C1 segment of cervical spinal cord (tissue), 14 donors: ENCODE measurements at places on chromosomes 2 and 18.

GRCh38 chr2:12119841-12120240, 373.4 kb downstream of the LPIN1 start:
- no peak for DNase-seq

- DNase-seq = no peak
Measured at GRCh38 chr2:156592809-156593593, 156.8 kb downstream of the GPD2 start.

GRCh38 chr2:23537991-23538390, 153.0 kb downstream of the KLHL29 start:
- DNase-seq = no peak

DNA sequence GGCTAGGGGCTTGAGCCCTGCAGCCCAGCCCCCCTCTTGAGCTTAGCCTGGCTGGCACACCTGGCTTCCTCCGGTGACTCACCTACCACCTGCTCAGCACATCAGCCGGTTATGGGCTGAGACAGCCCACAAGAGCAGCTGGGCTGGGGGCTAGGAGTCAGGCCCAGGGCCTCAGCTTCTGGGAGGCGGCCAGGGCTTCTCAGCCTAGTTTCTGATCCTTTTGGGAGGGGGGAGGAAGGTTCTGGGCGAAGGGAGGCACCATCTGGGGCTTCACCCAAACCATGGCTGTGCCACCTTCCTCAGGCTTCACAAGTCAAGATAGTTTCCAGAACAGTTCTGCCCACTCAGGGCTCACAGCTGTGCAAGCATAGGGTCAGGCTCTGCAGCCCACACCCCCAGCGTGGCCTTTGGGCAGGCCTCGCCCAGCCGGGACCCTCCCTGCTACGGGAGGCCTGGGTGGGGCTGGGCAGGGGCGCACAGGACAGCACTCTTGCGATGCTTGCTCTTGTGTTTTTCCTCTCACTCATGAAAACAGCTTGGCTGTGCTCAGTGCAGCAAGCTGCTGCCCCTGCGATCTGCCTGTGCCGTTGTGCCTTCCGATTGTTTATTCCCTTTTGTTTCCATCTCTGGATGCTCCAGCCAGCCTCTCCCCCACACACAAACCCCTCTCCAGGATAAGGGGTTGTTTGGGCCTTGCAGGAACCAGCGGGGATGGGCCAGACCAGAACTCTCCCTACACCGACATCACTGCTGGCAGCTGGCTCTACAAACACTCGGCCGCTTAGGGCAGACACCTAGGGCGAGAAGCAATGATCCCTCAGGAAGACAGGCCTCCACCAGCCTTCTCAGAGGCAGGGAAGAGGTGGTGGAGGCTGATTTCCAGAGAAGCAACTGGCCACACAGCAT, 26.1 kb upstream of the SEMA4C start:
- peak; percentile 83 for DNase-seq

DNA sequence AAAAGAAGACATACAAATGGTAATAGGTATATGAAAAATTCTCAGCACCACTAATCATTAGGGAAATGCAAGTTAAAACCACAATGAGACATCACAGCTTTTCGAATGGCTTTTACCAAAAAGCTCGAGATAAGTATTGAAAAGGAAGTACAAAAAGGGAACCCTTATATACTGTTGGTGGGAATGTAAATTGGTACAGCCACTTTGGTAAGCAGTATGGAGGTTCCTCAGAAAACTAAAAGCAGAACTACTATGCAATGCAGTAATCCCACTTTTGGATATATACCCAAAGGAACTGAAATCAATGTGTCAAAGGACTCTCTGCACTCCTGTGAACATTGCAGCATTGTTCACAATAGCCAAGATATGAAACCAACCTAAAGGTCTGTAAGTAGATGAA, 107.5 kb upstream of the SPATS2L start:
- no peak for DNase-seq

DNA sequence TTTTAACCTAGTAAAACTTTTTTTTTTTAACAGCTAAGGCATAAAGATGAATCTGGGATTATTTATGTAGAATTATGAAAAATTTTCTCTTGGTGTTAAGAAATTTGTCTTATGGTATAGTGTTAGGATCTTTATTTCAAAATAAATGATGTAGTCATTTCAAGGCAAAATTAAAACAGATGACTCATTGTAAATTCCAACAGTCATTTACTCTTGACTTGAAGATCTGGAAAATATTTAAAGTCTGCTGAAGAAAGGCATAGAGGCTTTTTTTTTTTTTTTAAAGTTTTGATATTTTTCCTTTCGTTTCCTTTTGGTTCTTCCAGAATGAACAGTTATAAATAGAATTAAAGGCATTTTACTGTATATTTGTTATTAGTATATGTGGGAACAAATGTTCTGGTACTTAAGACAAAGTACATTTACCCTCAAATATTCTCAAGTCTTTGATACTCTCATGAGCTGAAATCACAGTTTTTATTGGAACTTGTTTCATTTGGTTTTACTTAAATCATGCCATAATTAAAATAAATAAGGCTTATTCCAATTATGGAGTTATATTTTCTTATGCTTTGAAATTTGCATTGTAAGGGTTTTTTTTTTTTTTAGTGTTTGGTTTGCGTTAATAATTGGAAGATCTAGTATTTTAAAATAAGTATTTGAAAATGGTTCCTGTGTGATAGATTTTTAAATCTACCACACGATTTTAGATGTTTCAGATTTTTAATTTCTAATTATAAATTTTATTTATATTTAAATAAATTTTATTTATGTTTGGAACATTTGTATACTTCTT, 29.9 kb downstream of the GLS start:
- no peak for DNase-seq

DNA sequence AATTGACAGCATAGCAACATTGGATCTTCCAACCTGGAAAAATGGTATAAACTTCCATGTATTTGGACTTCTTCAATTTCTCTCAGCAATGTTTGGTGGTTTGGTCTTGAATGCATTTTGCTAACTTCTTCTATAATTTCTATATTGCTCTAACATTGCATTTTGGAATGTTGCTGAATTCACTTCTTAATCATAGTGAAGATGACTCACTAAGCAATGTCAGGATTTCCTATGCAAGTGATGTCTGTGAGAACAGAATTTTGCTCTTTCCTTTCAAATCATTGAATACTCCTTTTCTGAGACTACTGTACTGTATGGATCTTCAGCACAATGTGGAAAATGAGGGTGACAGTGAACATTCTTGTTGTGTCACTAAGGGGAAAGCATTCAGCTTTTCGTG, 28.9 kb upstream of the CDH19 start:
- no peak for DNase-seq

DNA sequence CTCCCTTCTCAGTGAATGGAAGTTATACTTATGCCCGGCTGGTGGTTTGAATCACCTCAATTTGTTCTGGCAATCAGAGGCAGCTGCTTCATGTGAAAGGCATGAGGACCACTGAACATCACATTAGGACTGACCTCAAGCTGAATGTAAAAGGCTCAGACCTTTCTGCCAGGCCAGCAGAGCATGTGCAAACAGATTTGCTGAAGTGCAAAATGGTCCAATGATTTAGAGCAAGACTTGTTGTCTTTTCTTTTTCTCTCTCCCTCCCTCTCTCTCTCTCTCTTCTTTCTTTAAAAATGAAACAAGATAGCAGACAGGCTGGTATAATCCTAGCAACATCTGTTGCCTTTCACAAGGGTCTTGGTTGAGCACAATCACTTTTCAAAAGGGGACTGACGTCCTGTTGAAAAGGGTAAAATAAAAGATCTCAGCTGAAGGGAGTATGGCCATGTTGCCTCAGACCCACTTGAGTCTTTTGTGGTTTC, 13.3 kb upstream of the CDH7 start:
- no peak for DNase-seq

GRCh38 chr2:5932556-5933469, 240.6 kb downstream of the SOX11 start:
- peak; percentile 77 for DNase-seq

- no peak for DNase-seq
Measured at GRCh38 chr2:20443276-20443920, 3.5 kb upstream of the RHOB start.

- DNase-seq = no peak
Measured at GRCh38 chr18:79626905-79627749, 52.5 kb upstream of the CTDP1 start.

DNA sequence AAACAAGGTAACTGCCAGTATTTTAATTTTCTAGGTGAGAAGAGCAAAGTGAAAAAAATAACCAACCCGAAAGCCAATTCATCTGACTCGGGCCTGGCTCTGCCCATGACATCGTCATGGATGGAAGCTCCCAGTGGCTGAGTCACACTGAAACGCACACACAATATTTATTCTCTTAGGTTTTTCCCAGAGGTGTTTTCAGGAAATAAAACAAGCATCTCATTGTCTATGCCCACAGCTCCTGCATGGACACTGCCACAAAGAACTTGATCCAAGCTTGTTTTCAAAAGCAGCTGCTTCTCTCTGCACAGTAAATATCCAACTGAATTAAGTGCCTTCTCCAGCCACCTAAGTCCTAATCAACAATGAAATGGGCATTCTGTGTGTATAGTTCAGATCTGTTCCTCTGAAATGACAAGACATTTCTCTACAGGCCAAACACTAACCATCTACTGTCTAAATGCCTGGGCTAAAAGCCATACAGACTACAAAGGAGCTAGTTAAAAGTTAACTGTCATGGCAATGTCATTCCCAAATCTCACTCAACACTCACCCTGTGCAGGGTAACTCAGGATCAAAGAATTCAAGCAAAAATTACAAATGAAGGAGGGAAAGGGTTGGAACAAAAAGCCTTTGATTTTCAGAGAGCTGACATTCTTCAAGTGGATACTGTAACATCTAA, 62.9 kb downstream of the RPL31 start:
- DNase-seq = no peak

- no peak for DNase-seq
Measured at GRCh38 chr2:70718241-70718640, 49.8 kb downstream of the ADD2 start.

DNA sequence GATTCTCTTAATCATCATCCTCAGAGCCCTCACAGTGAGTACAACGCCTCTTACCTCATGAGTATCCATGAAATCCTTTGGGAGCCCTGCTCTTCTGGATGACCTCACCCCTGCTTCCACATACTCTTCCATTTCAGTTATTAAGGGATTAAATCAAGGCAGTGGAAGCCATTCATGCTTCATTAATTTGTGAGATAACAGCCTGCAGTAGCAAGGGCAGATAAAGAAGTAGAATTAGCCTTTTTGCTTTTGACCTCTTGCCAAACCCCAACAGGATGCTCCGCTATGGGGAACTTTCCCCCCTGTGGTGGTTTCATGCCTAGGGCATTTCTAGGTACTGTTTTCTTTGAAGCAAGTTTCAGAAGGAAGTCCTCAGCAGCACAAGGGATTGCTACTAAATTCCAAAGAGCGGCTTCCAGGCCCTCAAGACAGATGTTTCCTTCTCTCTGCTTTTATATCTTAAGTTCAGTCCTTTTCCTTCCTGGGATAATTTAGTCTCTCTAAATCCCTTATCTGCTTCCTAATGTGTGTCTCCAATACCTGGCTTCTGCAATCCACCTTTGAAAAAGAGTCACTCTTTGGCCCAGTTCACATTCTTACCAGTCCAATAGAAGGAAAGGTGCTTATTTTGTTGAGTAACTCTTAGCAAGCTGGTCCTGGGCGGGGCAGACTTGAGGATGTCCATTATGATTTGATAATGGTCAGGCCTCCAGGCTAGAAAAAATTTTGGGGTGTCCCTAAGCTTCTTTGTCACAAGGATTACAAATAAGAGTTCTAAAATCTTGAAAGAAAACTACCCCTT, 76.9 kb downstream of the MYO1B start:
- DNase-seq = peak; percentile 24

DNA sequence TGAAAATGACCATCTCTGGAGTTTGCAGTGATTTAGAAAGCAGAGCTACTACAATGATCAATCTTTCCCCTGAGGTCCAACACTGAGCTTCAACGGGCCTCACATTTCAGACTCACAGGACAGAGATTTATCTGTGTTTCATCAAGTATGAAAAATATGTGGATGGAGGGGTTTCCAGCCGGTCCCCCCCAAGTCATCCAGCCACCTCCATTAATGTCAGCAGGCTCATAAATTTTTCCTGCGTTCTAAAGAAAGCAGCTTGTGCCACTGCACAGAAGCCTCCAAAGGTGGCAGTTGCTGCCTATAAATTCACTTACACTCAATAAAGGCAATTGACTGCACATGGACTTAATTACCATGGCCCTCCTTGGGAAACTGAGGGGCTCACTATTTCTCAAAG, 117.4 kb upstream of the ACKR3 start:
- DNase-seq = no peak

GRCh38 chr2:172792711-172793110, 57.1 kb downstream of the RAPGEF4 start:
- no peak for DNase-seq

GRCh38 chr18:63366213-63367052, 573 bp downstream of the KDSR start:
- no peak for DNase-seq

- DNase-seq = no peak
Measured at GRCh38 chr18:78425019-78425412, 554.6 kb upstream of the SALL3 start.

DNA sequence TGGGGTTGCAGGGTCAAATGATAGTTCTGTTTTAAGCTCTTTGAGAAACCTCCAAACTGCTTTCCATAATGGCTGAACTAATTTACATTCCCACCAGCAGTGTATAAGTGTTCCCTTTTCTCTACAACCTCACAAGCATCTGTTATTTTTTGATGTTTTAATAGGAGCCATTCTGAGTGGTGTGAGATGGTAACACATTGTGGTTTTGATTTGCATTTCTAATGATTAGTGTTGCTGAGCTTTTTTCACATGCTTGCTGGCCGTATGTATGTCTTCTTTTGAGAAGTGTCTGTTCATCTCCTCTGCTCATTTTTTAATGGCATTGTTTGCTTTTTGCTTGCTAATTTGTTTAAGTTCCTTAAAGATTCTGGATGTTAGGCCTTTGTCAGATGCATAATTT, 107.7 kb downstream of the PDE11A start:
- DNase-seq = no peak

DNA sequence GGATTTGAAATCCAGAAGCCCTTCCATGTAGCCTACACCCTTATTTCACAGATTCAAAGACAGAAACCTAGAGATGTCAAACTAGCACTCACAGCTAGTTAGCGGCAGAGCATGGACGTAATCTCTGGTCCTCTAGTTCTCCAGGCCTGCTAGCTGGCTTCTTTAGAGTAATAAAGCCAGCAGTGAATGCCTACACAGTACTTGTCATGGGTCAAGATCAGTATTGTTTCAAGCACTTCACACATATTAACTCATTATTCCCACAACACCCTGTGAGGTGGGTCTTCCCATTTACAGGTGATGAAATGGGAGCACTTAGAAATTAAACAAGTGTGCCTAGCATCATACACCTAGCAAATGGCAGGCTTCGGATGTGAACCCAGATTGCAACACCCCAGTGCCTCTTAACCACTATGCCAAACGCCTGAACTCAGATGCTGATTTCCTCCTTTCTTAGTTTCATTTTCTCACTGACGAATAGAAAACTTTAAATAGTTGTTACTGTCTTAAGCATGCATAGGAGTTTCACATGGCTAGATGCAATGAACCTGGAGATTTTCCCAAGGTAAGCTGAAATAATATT, 14.5 kb upstream of the ZBTB14 start:
- DNase-seq = no peak
